ENCODE measurements at places on chromosomes 3 and 15.
A peak's percentile ranks its signal among the peaks of the same experiment; 100 is the strongest.

DNA sequence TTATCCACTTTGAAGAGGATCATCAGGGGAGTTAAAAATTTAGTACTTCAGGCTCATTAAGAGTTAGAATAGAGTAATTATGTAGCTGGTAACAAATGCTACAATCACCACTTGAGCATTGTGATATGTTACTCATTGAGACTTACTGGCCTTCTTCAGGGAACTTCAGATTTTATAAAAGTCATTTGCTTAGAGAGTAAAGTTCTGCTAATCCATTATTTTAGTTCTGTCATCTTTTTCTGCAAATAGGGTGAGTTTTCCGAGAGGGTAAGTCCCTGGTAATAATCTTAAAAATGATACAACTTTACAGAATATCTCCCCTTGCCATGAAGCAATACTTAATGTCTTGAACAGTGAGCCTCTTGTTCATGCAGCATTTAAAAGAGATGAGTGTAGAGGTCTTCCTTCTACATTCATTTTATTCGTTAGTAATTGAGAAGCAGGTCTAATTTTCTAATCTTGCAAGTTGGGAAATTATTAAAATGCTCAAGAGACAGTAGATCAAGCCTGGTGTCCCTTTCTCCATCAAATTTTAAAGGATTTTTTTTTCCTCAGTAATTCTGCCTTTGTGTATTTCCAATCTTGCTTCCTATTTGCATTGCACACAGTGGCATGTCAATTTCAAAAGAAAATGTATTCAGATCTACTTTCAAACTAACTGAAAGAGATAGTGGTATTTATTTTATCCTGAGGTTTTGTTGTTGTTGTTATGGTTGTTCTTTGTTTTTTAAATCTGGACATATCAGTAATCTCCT lies 52.6 kb downstream of the MBNL1 start:
- DNase-seq = no peak

DNA sequence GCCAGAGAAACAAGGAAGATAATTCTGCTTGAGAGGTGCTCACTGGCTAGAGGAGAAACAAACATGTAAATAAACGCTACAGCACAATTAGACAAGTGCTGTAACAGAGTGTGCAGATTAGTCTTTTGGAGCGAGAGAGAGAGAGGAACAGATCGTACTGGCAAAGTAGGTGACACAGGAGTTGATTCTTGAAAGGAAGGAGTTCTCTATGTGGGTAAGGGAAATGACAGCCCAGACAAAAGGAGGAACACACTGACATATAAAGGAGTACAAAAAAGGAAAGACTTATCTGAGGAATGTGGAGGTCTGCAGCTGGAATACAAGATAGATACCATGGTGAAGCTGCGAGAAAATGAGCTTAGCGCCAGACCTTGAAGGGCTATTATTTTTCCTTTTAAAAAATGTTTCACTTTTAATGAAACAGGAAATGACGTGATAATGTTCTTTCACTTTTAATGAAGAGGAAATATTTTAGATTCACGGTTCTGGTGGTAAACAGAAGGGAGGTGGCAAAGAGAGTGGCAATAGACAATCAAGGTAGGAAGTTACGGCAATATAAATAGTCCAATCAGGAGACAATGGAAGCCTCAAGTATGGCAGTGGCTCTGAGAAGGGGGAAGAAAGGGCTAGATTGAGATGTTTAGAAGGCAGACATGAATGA lies 202.9 kb downstream of the VPS13C start:
- DNase-seq = no peak

GRCh38 chr15:35197306-35197705 lies 112.2 kb upstream of the NANOGP8 start:
- DNase-seq = no peak

DNA sequence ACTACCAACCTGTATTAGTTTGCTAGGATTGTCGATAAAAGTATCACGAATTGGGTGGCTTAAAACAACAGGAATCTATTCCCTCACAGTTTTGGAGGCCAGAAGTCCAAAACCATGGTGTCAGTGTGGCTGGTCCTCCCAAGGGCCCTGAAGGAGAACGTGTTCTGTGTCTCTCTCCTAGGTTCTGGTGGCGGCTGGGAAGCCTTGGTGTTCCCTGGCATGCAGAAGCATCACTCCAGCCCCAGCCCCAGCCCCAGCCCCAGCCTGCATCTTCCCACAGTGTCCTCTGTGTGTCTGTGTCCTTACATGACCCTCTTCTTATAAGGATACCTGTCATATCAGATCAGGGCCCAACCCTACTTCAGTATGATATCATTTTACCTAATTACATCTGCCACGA lies 272.5 kb upstream of the LYSMD4 start:
- no peak for DNase-seq

DNA sequence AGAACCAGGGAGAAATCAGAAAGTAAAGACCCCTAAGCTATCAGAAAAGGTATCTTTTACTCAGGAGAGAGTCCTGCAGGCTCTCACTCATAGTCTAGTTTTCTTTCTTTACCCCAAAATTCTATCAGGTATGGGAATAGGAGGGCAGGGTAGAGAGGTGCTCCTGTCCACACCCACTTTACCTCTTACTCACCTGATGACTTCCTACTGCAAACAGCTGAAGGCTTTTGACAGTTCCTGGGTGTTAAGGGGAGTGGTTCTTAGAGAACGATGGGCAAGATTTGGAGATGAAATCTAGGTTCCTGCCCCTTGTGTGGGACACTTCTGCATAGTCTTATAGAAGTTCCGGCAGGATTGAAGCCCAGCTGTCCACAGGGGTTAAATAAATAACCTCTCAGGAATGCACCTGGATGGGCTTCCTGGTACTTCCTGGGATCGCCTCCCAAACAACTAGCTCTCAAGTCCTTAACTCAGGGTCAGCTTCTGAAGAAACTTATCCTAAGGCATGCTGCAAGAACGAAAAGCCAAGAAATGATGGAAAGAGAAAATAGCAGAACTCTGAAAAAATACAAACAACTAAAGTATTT lies 10.8 kb upstream of the TNFAIP8L3 start:
- DNase-seq = no peak

DNA sequence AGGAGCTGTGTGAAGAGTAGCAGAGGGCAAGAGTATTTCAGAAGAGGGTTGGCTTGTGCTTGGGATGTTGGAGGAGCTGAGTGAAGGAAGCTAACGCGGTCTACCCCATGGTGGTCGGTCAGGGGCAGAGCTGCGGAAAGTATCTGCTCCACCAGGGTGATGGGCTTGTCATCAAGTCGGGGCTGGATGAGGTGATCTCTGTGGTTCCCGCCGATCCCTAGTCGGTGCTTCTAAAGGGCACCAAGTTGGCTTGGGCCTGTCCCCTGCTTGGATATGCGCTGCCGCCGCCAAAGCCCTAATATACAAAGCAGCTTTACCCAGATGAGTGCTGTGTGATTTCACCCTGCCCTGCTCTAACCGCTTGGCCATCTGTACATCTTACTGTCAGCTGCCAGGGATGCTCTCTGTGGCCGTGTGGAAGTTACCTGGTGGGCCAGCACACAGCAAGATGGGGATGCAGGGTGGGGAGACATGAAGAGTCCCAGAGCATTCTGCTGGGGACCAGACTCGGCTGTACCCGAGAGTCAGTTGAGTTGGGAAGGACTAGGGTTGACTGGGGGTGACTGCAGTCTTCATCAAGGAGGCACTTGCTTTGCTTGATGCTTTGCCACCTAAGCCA lies 226.1 kb upstream of the BHLHE40 start:
- DNase-seq = no peak

DNA sequence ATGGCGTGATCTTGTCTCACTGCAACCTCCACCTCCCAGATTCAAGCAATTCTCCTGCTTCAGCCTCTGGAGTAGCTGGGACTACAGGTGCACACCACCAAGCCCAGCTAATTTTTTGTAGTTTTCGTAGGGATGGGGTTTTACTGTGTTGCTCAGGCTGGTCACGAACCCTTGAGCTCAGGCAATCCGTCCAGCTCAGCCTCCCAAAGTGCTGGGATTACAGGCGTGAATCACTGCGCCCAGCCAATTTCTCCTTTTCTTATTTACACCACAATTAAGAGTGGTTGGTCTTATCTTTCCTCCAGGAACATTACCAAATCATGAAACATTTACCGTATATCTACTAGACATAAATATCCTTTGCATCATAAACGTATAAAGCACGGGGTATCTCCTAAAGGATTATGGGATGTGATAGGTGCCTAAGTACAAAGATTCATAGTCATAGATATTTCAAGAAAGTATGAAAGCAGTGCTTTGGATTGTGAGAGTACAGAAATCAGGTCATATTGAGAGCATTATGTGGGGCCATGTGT lies 194.5 kb downstream of the RBMS3 start:
- DNase-seq = no peak

DNA sequence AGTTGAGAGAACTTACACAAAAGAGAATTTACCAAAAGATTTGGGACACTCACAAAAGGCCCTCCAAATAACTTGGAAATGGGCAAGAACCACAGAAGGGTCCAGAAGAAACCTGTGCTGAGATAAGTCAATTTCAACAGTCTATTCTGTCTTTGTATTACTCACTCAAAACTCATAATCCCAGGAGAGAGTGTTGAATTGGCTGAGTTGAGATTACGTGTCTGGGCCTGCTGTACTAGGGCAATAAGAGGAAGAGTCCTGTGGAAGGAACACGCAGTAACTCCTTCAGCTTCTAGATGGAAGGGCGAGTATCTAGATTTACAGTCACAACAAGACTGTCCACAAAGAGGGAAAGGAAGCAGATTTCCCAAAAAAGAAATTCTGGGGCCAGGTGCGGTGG lies 42.5 kb upstream of the DYNC1LI1 start:
- no peak for DNase-seq

- no peak for DNase-seq
These were observed 17.7 kb downstream of the MAGEF1 start for GRCh38 chr3:184694133-184694665.

GRCh38 chr3:173538410-173538809 lies 140.9 kb downstream of the NLGN1 start:
- no peak for DNase-seq

DNA sequence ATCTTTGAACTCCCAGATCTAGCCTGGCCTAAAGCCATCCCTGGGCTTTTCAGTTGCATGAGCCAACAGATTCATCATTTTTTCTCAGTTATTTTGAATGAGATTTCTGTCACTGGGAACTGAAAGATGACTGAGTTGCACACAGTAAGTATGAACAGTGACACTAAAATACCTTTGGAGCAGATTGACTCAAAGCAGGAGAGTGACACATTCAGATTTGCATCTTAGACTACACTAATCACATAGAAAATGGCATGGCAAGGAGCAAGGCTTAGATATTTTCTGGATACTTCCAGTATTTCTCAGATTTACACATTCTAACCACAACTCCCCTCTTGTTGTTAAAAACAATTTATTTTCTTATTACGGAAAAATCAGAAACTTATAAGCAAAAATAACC lies 32.8 kb downstream of the SEC62 start:
- DNase-seq = no peak

DNA sequence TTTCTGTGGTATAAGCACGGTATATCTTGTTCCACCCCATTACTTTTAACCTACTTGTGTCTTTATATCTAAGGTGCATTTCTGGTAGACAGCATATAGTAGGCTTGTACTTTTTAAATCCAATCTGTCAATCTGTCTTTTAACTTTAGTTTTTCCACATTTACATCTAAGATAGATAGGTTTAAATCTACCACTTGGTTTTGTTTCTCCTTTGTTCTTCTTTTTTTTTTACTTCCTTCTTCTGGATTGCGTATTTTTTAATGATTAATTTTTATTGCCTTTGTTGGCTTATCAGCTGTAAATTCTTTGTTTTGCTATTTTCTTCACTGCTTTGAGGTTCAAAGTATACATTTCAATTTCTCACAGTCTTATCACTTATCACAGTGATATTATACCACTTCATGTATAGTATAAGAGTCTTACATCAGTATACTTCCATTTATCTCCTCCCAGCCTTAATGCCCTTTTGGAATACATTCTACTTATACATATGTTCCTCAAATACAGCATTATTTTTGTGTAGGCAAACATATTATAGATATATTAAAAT lies 31.0 kb downstream of the IQCB1 start:
- DNase-seq = no peak

- DNase-seq = no peak
These were observed 57.4 kb upstream of the ST3GAL6 start for GRCh38 chr3:98705694-98706093.

GRCh38 chr3:37290551-37290950 lies 116.2 kb upstream of the LRRFIP2 start:
- DNase-seq = no peak

DNA sequence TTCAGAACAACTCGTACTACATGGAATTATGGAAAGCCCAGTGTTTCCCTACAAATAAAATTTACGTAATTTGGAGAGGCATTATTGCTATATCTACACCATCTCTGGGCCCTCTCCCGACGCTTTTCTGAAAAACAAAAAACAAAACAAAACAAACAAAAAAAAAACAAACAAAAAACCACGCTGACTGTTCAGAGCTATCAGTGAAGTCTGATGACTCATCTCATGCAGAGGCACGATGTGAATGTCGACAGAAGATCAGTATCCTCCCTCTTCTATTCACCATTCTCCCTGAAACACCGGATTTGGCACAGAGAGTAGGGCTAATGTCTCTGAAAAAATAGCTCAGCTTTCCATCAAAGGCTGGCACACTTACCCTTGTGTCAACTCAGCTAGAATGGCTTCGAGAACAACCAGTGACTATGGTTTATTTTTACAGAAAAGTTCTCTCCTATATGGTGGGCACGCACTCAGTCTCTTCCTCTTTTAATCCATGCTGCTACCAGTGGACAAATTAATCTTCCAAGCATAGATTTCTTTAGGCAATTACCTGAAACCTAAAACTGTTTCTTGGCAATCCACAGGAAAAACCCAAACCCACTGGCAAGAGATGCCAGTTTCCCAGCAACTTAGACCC lies 1.5 kb downstream of the CRBN start:
- no peak for DNase-seq

DNA sequence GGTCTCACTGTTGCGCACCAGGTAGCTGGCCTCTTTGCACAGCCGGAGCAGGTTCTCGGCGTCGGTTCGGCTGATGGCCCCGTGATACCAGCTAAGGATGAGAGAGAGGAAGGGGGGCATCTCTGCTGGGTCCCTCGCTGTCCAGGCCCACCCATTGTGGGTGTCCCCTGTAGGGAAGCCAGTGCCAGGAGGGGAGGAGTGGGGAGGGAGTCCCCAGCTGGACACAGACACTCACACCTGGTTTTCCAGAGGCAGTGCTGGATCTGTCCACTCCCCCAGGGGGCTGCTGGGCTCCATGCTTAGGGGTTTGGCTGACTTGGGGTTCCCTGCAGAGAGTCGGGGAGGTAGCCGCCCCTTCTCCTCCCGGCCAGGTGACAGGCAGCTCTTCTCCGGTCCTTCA lies 15.9 kb downstream of the SHF start:
- no peak for DNase-seq

GRCh38 chr3:16484216-16484615 lies 29.3 kb downstream of the RFTN1 start:
- no peak for DNase-seq

DNA sequence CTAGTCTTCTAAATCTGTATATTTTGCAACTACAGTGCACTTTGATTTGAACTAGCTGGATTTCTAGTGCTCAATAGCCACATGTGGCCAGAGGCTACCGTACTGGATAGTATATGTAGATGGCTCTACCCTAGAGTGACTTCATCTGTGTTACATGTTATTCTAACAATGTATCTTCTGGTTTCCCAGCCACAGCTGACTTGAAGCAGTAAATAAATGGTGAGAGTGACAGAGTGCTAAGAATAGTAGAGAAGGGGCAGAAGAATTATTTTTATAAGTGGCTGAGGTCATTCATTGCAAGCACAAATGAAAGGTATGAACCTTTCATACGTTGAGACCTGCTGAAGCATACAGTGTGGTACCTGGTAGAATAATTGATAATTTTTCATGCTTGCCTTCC lies 30.9 kb downstream of the KAT2B start:
- no peak for DNase-seq

- DNase-seq = no peak
These were observed 313.6 kb downstream of the FOXP1 start for GRCh38 chr3:71269906-71270305.

- DNase-seq = peak; percentile 55
These were observed 1.2 kb downstream of the KLF13 start for GRCh38 chr15:31327669-31328427.
